Stimulated activated CD8-positive, alpha-beta memory T cell treated with anti-CD3 and anti-CD28 coated beads, Interleukin-4, amount 100 ng/mL, for 4 hours (primary cell): ENCODE measurements at places on chromosomes 5 and 9.

- DNase-seq = no peak
These were observed 10.9 kb downstream of the FBXL7 start for GRCh38 chr5:15510831-15511230.

DNA sequence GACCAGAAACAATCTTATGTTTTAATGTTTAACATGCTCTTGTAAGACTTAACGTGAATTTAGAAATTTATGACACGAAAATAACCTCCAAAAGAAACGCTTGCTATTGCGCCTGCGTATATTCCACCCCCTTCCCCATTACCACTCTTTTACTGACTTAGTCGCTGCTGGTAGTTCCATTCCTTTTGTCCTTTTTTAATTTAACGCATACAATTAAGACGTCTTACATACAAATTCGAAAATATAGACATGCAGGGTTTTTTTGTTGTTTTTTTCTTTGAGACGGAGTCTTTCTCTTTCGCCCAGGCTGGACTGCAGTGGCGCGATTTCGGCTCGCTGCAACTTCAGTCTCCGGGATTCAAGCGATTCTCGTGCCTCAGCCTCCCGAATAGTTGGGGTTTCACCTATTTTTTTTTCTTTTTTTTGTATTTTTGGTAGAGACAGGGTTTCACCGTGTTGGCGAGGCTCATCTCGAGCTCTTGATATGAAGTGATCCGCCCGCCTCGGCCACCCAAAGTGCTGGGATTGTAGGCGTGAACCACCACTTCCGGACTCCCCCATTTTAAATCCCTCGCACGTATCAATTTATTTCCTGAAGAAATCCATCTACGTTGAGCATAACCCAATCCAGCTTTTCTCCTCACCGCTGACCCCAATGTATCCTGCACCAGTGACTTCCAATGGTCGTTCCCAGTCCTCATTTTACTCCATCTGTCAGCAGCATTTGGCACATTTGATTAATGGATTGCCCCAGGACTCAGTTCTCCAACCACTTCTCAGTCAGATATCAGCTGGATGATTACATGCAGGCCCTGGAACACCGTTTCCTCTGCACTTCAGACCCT lies 684 bp upstream of the MED7 start:
- peak; percentile 18 for DNase-seq

DNA sequence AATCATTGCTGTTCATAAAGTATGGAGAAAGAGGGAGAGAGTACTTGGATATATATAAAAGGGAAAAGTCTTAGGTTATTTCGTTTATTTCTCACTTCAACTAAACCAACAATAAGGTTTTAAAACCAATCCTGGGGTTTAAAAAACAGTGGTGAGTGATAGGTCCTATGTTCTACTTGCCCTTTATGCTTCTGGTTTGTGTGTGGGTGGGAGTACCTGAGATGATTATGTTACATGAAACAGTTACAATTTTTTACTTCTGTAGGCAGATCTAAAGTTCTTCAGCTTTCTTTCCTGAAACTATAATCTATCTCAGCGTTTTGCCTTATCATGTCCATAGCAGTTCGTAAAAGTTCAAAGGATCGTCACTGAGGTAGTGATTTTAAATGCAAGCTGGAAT lies 49.2 kb downstream of the STX17 start:
- DNase-seq = no peak

GRCh38 chr9:26516773-26517343 lies 375.7 kb downstream of the CAAP1 start:
- DNase-seq = no peak

DNA sequence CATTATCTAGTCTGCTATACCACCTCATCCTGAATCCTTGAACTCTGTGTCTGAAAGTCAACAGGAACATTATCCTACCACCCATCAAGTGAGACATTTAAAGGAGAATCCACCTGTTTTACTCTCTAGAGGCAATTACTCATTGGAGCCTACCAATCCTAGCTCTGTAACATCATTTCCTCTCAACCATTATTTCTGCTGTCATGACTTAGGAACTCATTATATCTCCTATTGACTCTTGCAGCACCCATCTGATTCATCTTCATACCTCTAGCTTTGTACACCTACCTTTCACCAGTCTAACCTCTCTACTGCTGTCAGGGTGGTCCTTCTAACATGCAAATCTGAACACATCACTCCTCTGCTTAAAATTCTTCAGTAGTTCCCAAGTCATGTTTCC lies 481.5 kb downstream of the NFIB start:
- no peak for DNase-seq

GRCh38 chr5:108769352-108769751 lies 21.7 kb downstream of the FER start:
- no peak for DNase-seq

DNA sequence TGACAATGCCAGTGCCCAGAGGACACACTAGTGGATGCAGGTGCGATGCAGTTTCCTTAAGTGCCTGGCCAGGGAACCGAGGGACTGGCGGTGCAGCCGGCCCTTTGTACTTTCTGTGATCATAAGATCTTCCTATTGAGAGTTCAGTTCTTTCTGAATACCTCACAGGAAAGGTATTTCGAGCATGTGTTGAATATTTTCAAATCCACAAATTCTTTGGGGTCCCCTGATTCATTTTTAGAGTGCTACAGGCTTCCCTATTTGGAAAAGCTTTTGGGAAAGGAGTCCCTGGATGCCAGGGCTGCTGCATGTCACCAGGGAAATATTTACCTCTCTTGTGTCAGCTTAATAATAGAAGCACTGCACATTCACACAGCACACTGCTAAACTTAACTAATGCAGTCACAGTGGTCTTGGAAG lies 281.5 kb downstream of the GADD45G start:
- no peak for DNase-seq
